ENCODE measurements at places on chromosomes 3 and 15.

DNA sequence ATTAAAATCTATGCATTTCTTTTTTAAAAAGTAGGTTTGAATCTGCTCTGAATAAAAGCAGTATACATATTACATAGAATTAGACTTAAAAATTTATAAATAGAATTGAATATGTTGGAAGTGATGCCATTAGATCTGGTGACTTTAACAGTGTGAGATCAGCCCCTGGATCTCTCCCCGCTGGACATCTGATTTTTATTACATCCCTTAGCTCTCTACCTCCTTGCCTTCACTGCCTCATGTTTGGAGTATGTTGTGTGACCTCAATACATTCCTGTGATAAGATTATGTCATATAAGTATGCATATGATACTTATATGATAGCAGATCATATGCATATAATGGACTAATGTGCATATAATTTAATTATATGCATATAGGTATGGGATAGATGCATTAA lies 643.4 kb upstream of the NR2F2 start:
- no peak for DNase-seq

- DNase-seq: peak; percentile 24
Measured at GRCh38 chr3:186247821-186248814, 113.9 kb downstream of the DGKG start.

DNA sequence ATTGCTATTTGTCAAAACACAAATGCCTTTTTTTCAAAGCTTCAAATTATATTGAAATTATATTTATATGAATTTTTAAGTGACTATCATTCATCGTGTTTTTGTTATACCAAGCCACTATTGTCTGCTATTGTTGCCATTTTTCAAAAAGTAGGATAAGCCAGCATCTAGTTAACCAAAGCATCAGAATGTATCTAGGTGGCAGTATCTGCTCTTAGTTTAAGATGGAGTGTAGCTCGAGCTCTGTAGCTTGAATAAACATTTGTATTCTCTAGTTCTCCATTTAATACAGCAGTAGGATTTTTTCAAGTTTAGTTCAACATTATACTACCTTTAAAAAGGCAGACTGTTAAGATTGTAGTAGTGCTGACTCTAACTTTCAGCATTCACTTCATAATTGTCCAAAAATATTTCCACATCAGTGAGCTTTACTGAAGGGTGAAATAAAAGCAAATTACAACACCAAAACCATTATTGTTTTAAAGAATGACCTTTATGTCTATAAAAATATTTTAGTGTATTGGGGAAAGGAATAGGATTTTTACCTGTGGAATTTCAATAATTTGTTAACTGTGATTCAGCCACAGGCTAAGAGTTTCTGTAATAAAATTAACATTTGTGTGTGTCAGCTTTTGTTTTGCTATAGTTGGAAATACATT lies 19.6 kb upstream of the C15orf61 start:
- peak; percentile 30 for DNase-seq

- DNase-seq: no peak
Measured at GRCh38 chr3:127488141-127488672, 102.3 kb downstream of the TPRA1 start.

GRCh38 chr3:38497031-38497430 lies 891 bp downstream of the EXOG start:
- DNase-seq: peak; percentile 35

GRCh38 chr3:69542089-69542804 lies 156.4 kb upstream of the FRMD4B start:
- DNase-seq: peak; percentile 58

DNA sequence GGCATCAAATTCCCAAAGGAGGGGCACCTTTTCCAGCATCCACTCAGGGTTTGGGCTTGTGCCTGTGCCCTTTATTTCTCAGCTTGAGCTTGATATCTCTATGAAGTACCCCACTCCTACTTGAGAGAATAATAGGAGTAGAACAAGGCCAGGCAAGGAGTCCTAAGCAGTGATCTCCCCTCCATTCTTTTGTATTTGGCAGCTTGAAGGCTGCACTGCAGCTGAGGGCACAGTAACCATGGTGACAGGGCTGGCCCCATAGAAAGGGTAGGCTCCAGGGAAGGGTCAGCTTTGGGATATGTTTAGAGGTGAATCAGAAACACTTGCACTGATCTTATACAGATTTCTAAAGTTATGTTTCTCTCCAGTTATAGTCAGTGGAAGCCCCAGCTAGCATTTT lies 145.4 kb upstream of the SLC24A5 start:
- no peak for DNase-seq

- DNase-seq: no peak
Measured at GRCh38 chr15:69926721-69927120, 171.0 kb downstream of the TLE3 start.

DNA sequence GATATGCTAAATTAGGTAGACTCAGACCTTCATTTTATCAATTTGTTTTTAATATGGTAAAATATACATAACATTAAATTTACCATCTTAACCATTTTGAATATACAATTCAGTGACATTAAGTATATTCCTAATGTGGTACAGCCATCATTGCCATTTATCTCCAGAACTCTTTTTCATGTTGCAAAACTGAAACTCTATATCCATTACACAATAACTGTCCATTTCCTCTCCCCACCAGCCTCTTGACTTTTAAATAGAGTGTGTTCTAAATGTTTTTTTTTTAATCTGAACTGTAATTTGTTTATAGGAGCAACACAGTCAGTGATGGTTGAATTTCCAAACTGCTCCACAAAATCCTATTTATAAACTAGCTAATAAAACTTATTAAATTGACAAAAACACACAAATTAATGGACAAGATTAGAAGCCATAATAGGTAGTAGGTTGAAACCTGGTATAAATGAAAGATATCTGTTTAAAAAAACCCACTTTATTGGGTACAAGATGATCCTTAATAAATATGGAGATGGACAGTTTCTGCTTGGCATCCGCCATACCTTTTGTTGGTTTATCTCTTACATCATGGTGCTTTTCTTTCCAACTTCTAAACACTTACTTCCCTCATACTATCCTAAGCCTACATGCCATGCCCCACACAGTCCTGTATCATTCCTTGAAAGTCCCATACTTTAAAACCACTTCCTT lies 142.4 kb downstream of the ZPLD1 start:
- no peak for DNase-seq

- DNase-seq: no peak
Measured at GRCh38 chr3:56408761-56409196, 59.5 kb downstream of the ERC2 start.
